ENCODE measurements at places on chromosomes 1 and 21.
A peak's percentile ranks its signal among the peaks of the same experiment; 100 is the strongest.

GRCh38 chr1:235136111-235136510 is 7.5 kb upstream of the TOMM20 start:
- no peak for DNase-seq

GRCh38 chr1:197351821-197352440 is 83.9 kb downstream of the CRB1 start:
- DNase-seq: no peak

DNA sequence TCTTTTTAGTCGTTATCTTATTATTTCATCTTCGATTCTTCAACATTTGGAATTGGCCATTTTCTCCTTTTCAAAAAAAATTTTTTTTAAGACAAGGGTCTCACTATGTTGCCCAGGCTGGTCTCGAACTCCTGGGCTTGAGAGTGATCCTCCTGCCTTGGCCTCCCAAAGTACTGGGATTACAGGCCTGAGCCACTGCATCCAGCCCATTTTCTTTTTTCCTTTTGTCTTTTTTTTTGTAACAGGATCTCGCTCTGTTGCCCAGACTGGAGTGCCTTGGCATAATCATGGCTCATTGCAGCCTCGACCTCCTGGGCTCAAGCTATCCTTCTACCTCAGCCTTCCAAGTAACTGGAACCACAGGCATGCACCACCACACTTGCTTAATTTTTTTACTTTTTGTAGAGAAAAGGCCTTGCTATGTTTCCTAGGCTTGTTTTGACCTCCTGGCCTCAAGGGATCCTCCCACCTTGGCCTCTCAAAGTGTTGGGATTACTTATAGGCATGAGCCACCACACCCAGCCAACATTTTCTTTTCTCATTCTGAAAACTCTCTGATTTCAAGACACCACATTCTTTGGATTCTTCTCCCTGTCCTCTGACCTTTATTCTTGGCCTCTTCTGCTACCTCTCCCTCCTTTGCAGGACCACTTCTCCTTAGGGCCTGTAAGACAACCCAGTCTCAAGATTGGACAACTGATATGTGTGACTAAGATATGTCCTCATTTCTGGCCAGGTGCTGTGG is 6.0 kb upstream of the MAP1LC3C start:
- DNase-seq: no peak

DNA sequence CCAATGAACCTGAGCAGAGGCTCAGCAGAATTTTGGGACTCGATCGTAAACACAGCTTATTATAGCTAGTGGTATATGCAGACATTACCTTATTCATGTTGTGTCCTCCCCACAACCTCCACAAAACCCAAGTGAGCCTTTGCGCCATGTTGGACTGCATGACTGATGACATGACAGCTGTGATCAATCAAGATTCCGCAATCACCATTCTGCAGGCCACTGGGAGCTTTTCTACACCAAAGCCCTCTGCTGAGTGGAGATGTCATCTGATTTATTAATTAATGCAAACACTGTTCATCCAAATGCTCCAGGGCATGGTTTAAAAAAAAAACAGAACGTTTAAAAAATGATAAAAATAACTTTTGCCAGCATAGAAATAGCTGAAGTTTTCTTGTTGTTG is 7.9 kb upstream of the SRP9 start:
- DNase-seq: no peak

GRCh38 chr1:225830841-225831240 is 20.9 kb downstream of the EPHX1 start:
- no peak for DNase-seq

GRCh38 chr1:208139434-208140045 is 104.6 kb downstream of the PLXNA2 start:
- no peak for DNase-seq

- DNase-seq: no peak
These were observed 181.1 kb downstream of the RWDD3 start for GRCh38 chr1:95415146-95415545.

- DNase-seq: peak; percentile 67
These were observed 459.6 kb downstream of the PTPRC start for GRCh38 chr1:199098468-199098867.

DNA sequence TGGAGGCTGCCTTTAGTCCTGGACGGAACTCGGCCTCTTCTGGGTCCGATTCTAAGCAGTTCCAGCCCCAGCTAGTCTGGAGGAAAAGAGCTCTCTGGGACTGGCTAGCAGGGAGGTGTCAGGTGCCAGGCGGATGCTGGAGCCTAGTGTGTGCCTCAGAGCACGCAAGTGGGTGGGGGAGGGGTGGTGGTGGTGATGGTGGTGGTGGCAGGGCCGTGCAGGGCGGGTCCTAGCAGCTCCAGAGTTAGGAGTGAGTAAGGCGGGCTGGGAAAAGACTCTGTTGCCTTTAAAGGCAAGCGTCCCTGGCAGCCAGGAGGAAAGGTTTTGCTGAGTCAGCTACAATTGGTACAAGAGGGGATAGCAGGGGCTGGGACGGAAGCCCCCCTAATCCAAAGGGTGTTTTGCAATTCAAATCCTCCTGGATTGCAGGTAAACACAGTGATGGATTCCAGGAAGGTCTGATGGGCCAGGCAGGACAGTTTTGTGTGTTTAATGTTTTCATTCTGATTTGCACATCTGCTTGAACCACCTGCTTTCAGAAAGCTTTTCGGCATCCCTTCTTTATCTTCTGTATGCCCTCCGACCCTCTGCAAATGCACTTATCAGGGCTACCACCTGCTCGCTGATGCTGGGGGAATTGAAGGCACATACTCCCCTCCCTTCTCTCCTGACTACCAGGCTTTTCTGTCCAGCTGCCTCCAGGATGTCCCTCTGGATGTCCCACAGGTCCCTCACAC is 4.1 kb upstream of the SLC2A1 start:
- no peak for DNase-seq

DNA sequence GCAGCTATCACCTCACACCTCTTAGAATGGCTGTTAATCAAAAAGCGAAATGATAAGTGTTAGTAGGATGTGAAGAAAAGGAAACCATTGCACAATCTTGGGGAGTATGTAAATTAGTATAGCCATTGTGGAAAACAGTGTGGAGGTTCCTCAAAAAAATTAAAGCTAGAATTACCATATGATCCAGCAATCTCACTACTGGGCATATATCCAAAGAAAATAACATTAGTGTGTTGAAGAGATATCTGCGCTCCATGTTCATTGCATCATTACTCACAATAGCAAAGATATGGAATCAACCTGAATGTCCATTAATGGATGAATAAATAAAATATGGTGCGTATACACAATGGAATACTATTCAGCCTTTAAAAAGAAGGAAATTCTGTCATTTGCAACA is 68.9 kb downstream of the SNRPE start:
- peak; percentile 74 for DNase-seq

DNA sequence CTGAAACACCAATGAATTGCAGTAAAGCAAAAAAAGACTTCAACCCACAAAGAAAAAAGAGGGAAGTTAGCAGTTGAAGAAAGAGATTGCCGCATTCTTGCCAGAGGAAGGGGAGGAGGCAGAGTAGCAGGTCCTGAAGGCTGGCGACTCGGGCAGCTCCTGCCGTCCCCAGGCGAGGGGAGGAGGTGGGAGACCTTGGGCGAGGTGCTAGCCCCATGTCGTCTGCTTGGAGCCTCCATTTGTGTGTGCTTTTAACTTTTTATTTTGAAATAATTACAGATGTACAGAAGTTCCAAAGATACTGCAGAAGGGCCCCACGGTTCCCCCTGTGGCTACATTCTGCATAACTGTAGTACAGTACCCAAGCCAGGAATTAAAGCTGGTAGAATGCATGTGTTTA is 6.7 kb downstream of the TRPM2 start:
- peak; percentile 64 for DNase-seq

DNA sequence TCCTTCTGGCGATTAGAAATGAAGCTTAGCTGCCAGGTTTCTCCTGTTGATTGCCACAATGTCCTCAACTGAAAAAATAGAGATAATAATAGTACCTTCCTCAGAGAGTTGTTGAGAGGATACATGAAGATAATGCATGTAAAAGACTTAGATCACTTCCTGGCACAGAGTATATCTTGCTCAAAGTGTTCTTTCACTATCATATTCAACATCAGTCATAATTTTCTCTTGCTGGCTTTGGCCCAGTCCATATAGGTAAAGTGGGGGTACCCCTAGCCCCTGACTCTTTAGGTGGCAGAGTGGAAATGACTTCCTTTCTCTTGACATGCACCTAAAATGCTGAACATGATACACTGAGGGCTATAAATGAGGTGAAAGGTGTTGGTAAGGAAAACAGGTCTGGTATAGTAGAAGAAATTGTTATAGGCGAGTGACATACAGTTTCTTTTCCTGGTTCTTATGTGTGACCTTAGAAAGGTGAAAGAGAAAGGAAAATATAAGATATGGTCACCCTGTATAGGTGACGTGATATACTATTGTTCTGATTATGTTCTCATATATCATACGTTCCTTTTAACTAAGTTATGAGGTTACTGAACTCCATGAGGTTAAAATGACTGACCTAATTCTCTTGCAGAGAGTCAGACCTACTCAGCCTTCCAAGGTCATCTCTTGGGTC is 209.9 kb upstream of the DEPDC1 start:
- DNase-seq: no peak

GRCh38 chr1:170214117-170215032 is 68.6 kb downstream of the NTMT2 start:
- DNase-seq: no peak

GRCh38 chr1:21317035-21317689 is 26.9 kb upstream of the ECE1 start:
- DNase-seq: peak; percentile 94

DNA sequence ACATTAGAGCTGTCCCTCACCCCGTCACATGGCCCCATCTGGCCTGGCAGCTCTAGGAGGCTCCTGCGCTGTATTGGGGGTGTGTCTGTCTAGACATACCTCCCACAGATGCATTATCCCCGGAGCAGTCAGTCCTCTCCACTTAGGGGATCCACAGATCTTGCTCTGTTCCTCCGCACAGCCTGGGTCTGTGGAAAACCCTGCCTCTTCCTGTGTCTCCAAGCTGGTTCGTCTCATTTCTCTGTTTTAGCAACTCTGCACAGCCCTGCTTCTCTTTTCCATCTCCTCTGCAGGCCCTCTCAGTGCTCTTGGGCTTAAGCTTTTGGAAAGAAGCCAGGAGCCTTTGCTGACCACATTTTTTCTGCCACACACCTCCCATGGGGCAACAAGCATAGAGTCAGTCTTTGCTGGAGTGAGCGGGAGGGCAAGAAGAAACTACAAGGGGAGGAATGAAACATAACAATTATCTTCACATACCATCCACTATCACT is 241.5 kb downstream of the FOXD2 start:
- DNase-seq: peak; percentile 24

GRCh38 chr1:118110580-118110979 is 74.4 kb downstream of the SPAG17 start:
- DNase-seq: no peak

DNA sequence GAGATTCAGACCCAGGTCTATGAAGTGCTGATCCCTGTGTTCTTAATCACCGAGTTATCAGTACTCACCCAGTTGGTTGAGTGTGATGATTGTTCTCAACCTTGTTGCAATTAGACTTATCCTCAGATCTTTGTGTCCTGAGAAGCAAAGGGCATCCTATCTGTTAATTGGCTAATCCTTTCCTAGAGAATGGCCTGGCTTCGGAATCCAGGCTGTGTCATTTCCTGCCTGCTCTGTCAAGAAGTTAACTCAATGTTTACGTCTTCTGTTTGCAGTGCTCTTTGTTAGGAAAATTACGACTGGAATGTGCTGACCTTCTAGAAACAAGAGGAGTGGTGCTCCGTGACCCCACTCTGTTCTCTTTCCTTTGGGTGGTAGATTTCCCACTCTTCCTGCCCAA is 14.7 kb downstream of the GAS5 start:
- DNase-seq: no peak

DNA sequence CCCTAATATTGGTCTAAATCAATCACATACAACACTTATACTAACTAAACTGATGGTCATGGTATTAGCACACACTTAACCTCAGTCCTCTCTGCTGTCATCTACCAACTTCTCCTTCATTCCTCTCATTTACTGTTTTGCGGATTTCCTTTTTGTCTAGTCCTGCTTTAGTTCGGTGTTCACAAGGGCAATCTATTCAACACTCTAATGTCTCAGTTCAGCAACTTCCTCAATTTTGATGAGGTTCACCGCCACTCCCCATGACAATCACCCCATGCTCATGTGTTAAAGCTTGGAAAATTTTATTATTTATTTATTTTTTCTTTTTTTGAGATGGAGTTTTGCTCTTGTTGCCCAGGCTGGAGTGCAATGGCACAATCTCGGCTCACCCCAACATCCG is 301.1 kb downstream of the PTPRC start:
- peak; percentile 24 for DNase-seq

- DNase-seq: no peak
These were observed 109.0 kb downstream of the JAK1 start for GRCh38 chr1:64857347-64857746.

- DNase-seq: no peak
These were observed 1.7 kb downstream of the SPOCD1 start for GRCh38 chr1:31814041-31814511.

- DNase-seq: no peak
These were observed 3.5 kb upstream of the ATP1B1 start for GRCh38 chr1:169103002-169103401.

DNA sequence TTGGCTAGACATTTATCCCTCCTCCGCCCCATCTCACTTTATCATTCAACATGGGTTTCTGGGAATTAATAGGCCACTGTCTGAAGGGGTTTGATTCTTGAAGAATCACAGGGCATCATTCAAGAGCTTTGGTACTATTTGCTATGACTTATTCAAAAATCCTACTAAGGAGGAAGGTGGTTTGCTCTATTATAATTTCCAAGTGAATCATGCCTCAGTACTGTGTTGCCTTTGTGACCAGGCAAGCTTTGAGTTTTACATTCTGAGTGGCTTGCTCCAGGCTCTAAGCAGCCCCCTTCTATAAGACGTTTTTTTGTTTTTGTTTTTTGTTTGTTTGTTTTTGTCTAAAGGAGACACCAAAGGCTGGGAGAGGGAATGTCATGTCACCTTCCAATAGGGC is 2.6 kb downstream of the C1orf21 start:
- DNase-seq: peak; percentile 30

- DNase-seq: peak; percentile 60
These were observed 7.0 kb upstream of the SPATC1L start for GRCh38 chr21:46191257-46191685.

- no peak for DNase-seq
These were observed 1.4 kb downstream of the DVL1 start for GRCh38 chr1:1347663-1348419.

DNA sequence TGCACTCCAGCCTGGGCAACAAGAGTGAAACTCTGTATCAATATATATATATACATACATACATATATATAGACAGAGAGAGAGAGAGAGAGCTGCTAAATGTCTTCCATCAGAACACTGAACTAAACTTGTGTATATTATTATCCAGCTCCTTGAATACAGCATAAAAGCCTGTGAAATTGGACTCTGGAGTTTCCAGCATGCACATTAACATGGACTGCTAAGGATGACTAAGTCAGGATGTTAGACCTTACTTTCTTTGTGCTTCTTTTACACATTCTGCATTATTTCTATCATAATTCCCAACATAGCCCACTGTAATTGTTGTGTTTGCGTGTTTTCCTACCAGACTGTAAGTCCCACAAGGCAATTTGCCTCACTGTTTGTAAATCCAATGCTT is 259.1 kb downstream of the TGFB2 start:
- DNase-seq: no peak

DNA sequence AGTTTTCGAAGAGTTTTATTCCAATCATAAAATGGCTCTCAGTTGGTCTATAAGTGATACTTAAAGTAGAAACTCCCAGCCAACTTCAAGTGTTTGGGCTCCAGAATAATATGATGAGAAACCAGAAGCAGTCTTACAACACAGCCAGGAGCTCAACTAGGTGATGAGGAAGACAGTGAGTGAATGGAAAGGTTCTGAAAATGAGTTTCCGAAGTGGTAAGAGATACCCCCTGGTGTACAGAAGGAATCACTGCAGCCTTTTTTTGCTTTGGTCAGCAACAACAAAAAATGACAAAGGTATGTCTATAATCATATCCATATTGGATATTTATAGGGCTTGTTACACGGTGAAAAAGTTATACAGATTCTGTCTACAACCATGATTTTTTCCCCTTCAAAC is 16.5 kb downstream of the KRTAP19-1 start:
- no peak for DNase-seq
